H1 (cell line): ENCODE measurements at places on chromosomes 2 and 18. TPM values are rescaled to one million over a fixed set of nuclear protein-coding genes. Genes with fewer than 3 reads are reported as not detected.
A peak's percentile ranks its signal among the peaks of the same experiment; 100 is the strongest.

GRCh38 chr2:120597595-120598193 lies 138.0 kb upstream of the GLI2 start:
- no peak for DNase-seq

- DNase-seq: no peak
Measured at GRCh38 chr2:215880970-215881369, 132.4 kb downstream of the MREG start.

- no peak for DNase-seq
Measured at GRCh38 chr2:31950946-31951562, 59.8 kb downstream of the MEMO1 start.

- DNase-seq: peak; percentile 13
Measured at GRCh38 chr2:168961450-168962229, 60.5 kb downstream of the G6PC2 start.

DNA sequence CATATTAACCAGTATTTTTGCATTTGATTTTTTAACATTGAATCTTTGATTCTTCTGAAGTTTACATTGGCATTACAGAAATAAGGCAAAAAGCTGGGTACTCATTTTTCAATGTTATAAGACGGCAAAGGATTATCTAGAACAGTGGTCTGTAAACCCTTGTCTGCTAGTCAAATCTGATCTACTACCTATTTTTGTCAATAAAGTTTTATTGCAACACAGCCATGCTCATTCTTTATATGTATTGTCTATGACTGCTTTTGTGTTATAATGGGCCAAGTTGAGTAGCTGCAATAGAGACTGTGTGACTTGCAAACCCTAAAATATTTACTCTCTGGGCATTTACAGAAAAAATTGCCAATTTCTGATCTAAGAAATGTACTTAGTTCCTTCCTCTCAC lies 181.0 kb downstream of the PDE11A start:
- DNase-seq: no peak

- no peak for DNase-seq
Measured at GRCh38 chr18:59484561-59485328, 125.7 kb upstream of the LMAN1 start.

DNA sequence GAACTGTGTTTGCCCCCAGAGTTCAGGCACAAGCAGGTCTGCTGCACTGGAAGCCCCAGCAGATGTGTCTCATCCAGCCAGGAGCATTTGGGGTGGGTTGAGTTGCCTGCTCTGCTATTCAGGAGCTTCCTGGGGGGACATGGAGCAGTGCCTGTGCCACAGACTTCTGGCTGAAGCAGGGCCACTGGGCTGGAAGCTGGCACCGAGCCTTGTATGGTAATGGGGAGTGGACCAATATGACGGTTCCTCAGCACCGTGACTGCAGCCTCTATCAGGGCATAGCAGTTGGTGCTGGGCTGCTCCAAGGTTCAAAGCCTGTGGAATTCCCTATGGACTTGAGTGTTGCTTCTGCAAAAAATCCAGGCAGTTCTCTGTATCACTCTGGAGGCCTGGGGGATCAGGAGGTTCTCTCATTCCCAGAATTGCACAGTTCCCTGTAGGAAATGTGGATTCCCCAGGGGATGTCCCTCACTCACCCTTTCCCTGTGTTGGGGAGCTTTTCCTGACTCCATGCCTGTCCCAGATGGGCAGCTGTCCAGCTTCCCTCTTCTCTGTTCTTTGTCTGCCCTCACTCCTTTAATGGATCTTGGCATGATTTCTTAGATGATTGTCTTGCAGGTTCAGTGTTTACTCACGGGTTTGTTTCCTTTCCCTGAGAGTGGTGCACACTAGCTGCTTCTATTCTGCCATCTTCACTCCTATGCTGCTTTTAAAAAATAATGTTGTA lies 37.2 kb upstream of the THSD7B start:
- no peak for DNase-seq

DNA sequence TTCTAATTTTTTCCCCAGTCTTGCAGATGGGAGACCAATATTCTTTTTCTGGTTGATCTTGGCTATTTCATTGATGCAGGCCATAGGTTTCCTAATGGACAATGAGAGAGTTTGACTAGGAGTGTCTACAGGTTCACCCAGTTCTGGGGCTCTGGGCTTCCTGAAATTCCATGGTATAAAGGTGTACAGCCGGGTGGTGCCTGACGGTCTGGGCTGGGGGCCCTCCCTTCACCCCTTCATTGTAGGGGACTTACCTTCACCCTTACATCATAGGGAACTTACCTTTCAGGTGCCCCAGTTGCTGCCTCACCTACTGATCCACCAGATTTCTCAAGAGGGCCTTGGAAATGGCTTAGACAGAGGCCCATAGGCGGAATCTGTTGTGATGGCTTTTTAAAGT lies 13.0 kb upstream of the LAPTM4A start:
- no peak for DNase-seq

GRCh38 chr2:10966741-10967140 lies 55.0 kb downstream of the KCNF1 start:
- DNase-seq: no peak

DNA sequence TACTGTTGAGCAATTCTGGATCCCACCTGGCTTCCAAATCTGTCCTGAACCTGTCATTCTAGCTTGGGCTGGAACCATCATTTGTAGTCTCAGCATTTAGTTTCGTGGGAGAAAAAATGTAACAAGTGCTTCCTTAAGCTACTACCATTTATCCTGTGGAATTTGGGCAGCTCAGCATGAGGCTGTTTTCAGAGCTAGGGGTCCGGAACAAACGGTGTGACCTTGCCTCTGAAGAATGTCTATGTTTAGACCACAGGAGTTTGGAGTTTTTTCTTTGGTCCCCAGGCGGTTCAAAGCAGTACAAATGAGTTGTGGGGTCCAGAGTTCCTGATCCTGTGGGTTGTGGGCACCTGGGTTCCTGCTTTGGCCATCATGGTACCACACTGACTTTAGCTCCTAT lies 59.1 kb upstream of the TMEM178A start:
- DNase-seq: no peak

GRCh38 chr2:235391921-235392615 lies 101.8 kb upstream of the AGAP1 start:
- DNase-seq: no peak

DNA sequence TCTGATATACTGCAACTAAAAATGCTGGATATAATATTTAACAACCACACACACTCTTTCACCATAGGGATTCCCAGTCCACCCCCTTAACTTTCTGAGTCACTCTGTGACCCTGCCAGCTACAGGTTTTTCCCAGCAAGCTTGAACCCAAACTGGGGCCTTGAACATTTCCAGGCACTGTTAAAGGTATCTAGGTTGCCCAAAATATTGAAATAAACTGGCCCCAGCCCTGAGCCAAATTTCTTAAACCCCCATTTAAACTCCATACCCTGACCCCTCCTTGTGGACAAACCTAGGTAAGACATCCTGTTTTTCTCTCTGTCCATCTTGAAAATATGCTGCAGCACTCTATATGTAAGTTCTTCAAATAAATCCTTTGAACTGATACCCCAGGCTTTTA lies 19.7 kb upstream of the DCTN1 start:
- no peak for DNase-seq

GRCh38 chr18:41266616-41267015 lies 688.4 kb upstream of the PIK3C3 start:
- no peak for DNase-seq

GRCh38 chr18:49731421-49731841 lies 81.9 kb downstream of the ACAA2 start:
- DNase-seq: no peak

DNA sequence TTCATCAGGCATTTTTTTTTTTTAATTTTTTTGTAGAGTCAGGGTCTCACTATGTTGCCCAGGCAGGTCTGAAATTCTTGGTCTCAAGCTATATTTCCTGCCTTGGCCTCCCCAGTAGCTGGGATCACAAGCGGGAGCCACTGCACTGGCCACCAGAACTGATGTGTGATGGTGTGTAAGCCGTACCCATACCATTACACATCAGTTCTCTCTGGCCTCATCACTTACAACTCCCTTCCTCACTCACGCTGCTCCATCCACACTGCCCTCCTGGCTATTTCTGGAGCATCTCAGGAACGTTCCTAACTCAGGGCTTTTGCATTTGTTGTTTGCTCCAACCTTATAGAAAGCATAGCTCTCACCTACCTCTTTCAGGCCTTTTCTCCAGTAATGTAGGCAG lies 834.5 kb upstream of the ID2 start:
- DNase-seq: peak; percentile 13

GRCh38 chr2:199201539-199201938 lies 256.2 kb downstream of the SATB2 start:
- DNase-seq: no peak

- DNase-seq: no peak
Measured at GRCh38 chr2:55618025-55618274, 528 bp upstream of the PPP4R3B start.

The ADI1 gene
- 32.7 and 40.2 TPM in 2 replicates for total RNA-seq

The VIT gene
- total RNA-seq: not detected in 2 replicates

The CERKL gene
- total RNA-seq: not detected in 2 replicates

The KCNIP3 gene
- total RNA-seq: 1.9 and 2.9 TPM in 2 replicates

The RGPD3 gene
- 0.17 TPM in 1 of 2 replicates, not detected in the other for total RNA-seq

The NEU2 gene
- not detected in 2 replicates for total RNA-seq

The NAGK gene
- 59.9 and 62.2 TPM in 2 replicates for total RNA-seq

The SERPINE2 gene
- 76.0 and 76.4 TPM in 2 replicates for total RNA-seq
